ENCODE measurements at places on chromosomes 4 and X.

GRCh38 chr4:126874533-126874932 is 758.2 kb upstream of the INTU start:
- no peak for DNase-seq

- DNase-seq, result no peak
These were observed 26.9 kb upstream of the TMPRSS11B start for GRCh38 chr4:68272380-68272779.

DNA sequence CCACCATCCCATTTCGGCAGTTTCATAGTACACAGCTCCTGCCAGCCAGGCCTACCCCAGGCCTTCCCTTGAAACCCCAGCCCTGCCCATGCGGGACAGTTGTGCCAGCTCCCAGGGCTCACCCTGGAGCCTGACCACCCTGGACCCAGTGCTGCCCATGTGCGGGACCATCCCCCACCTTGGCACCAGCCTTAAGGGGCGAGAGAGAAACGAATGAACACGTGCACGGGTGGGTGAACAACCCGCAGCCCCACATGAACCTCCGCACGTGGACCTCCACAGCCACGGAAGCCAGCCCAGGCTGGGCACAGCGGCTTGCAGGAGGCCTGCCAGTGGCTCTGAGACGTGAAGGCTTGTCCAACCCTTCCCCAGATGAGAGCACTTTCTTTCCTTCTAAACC is 76.0 kb upstream of the MXD4 start:
- DNase-seq, result no peak

- no peak for DNase-seq
These were observed 131.7 kb downstream of the FAM53A start for GRCh38 chr4:1552451-1552850.

DNA sequence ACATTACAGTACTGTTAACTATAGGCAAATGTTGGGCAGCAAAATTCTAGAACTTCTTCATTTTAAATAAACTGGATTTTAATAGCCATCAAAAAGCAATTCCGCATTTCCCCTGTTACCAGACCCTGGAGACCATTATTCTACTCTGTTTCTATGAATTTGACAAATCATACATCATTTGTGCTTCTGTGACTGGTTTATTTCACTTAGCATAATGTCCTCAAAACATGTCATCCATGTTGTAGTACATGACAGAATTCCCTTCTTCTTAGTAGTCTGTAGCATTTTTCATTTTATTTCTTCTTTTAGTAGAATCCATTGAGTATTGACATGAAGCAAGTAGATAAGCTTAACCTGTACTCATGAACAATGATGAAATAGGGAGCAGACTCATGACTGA is 59.4 kb upstream of the PPP4R3C start:
- DNase-seq, result no peak

GRCh38 chr4:31595496-31595895 is 875.3 kb downstream of the PCDH7 start:
- DNase-seq, result no peak

DNA sequence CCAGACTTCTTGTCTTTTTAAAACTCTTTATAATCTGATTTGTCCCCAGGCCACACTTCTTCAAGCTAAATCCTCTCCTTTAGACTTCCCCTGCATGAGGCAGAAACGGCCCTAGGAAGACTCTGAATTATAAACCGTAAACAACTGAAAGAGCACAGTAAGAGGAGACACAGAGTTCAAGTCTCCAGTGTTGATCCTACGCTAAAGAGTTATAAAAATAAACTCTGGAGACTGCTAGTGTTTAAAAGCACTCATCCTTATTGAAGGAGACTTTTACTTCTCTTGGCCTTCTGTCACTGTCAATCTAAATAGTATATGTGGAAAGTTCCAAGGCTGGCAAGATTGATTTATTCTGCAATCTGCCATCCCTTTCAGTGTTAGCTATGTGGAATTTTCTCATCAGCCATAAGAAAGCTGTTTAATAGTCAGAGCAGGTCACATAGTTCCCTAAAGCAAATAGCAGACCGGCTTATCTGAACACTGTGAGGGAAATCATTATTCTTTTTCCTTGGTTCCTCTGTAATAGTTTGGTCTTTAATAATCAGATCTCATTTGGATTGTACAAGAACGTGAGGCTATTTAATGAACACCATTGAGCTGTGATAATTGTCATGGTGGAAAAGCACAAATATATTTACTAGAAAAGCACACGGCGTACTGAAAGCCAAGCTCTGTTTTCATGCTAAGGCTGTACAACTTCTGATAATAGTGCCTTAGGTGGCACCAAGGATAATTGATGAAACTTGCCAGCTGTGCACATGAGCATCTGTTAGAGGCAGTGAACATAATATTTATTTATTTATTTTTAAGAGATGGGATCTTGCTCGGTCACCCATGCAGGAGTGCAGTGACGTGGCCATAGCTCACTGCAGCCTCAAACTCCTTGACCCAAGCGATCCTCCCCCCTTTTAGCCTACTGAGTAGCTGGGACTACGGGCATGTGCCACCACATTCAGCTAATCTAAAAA is 157.7 kb downstream of the CEP135 start:
- DNase-seq, result no peak

DNA sequence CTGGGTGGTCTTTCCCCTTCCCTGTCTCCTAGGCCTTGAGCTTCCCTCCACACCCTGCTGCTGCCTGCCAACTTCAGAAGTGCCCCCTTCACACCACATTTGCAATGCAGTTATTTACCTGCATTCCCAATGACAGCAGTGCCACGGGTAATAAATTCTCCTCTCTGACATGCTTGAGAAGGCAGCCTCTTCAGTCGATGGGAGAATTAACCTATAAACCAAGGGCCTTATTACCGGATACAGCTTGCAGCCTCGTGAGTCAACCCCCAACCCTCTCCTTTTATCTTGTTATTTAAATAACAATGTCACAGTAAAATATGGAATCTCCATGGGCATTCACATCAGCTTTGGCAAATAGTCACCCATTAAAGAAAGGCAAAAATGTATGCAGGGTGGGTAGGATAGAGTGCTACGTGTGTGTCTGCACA is 34.7 kb upstream of the LGI2 start:
- DNase-seq, result no peak

- DNase-seq, result no peak
These were observed 178.4 kb upstream of the GPR101 start for GRCh38 chrX:137212078-137212632.

DNA sequence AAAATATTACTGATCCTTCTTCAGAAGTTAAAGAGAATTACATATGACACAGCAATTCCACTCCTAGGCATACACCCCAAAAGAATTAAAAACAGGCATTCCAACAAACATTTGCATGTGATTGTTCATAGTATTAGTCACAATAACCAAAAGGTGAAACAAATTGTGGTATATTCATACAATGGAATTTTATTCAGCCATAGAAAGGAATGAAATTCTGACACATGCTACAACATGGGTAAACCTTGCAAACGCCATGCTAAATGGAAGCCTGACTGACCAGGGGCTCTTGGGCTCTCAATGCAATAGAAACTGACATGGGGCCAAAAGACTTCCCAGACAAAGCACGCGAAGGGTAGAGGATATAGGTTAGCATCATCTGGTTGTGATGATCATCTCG is 62.1 kb upstream of the S100G start:
- DNase-seq, result no peak

DNA sequence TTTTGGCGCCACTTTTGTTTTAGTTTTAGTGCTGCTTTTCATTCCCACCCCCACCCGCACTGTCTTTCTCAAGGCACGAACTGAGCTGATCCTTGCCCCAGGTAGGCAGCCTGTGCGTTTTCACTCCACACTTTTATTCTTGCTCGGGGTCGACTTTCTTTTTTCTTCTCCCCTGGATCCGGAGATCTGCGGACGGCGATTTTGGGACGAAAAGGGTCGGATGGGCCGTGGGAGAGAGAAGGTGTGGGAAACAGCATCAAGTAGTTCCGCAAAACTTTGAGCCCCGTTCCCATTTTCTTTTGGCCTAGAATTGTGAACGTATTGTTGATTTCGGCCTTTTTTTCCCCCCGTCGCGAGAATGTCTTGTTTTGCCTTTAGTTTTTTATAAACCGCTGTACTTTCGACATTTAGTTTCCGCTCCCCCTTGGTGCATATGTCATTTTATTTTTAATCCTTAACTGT is 531 bp downstream of the STAG2 start:
- DNase-seq, result no peak

GRCh38 chr4:107712236-107712635 is 7.8 kb downstream of the PAPSS1 start:
- DNase-seq, result no peak

DNA sequence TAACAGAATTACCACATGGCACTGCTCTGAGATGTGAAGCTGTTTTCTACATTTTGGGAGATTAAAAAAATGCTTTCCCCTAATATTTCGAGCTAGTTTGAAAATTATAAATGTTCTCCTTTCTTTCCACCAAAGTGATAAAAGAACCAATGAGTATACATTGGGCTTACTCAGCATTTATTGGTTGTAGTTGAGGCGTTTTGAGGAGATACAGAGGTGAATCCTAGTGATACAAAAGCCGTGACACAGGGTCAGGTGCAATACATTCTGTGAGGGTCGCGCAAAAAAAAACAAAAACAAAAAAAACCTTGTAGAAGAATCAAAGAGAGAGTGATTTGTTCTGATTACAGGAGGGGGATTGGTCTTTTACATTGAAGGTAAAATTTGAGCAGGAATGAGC is 32.4 kb upstream of the CYP4V2 start:
- DNase-seq, result no peak

DNA sequence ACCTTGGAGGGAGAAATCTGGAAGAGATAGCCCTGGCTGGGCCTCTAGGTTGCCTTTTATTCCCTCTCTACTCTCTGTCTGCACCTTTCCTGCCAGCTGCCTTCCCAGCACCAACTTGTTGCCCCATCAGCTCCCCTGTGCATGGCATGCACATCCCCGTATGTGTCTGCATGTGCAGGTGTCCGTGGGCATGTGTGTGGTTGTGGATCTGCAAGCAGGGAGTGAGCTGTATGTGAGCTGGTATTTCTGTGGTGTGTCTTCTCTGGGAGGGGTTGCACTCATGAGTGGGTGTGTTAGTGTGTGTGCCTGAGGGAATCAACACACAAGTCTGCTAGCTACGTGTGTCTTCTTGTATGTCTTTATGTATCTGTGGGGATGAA is 9.9 kb downstream of the L1CAM start:
- no peak for DNase-seq

DNA sequence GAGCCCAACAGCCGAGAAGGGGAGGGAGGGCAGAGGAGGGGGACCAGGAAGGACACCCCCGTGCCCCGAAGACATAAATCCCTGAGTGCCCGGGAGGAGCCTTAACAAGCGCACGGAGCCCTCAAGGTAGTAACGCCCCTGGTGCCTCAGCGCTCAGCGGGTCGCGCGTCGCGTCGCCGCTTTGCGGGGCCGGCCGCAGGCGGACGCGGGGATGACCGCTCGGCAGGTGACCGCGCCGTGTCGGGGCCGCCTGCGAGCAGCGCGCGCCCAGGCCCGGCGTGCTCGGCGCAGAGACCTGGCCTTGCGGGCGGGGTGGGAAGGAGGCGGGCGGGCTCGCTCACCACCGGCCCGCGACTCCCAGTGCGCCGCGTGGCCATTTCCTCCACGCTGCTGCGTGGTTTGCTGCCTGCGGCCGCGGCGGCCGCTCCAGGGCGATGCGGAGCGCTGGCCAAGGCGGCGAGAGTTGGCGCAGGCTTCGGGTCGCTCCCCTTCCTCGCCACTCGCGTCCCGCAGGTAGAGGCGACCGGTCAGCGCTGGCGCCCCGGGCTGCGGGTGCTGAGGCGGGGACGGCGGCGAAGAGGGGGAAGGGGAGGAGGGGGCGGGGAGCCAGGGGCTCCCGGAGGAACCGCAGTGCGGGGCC is 632 bp downstream of the CCSER1 start:
- DNase-seq, result peak; percentile 80

DNA sequence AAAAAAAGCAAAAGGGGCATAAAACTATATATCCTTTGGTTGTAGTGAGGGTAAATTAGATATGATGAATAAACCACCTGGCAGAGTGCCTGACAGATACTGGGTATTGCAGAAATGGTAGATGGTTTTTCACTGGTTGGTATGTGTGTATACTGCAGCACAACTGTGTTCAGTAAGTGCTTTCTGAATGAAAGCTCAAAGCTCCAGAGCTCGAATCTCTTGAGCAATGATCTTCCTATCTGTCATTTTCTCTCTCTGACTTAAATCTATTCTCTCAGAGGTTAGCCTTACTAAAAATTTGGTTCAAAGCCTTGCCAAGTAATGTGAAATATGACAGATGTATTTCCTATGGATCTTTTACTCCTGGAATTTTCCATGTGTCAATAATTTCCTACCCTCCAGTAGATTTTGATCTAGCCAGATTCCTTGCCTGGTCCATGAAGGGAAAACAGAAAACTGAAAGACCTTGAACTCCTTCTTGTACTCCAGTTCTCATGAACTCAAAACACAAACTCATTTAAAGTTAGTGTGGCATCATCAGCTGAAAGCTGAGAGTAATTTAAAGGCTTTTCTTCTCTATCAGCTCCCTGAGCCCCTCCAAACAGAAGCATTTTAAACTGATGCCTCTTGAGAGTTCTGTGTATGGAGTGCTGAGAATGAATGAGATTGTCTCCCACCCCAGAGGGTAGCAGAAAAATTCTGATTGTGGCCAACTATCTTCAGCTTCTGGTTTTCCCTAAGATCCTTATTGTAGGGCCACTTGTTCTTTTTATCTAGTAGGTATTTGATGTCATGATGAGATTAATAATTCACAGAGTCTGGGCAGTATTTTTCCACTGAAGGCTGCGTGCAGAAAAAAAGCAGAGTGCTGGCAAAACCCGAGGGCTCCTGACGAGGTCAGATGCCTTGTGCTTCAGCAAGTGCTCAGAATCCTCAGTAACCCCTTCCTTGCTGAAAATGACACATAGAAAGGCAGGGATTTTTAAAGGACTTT is 363.4 kb upstream of the BOD1L1 start:
- DNase-seq, result no peak

GRCh38 chr4:55808632-55809031 is 11.0 kb upstream of the EXOC1L start:
- DNase-seq, result no peak

DNA sequence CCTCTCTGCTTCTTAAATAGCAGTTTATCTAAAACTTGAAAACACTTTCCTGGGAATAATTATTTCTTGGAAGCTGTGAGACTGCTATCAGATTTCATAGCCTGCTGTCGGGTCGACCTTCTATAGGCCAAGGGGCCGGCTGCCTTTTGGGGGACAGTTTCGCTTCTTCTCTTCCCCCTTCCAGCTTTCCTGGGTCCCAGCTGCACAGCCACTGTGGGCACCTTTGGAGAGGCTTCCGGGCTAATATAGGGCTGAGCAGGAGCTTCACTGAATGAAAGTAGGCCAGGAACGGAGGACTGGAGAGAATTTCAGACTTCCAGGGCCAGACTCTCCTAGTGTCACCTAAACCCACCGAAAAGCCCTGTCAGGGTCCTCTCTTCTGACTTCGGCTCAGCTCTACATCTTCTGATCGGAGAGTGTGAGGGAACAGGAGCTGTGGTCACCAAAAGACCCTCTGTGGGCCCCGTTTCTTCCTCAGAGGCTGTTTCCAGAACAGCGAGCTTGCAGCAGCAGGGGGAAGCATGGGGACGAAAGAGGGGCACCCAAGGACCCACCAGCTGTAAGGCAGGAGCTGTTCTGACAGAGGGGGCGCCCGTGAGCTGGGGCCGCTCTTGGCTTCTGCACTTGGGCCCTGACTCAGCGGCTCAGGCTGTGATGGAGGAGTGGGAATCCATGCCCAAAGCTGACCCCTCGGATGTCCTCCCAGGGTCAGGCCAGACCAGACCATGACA is 620.6 kb downstream of the BCOR start:
- no peak for DNase-seq

- no peak for DNase-seq
These were observed 66.8 kb downstream of the POLA1 start for GRCh38 chrX:24760363-24761000.

GRCh38 chr4:187602339-187603092 is 393.1 kb upstream of the ZFP42 start:
- no peak for DNase-seq

- no peak for DNase-seq
These were observed 1.5 kb upstream of the ASMTL start for GRCh38 chrX:1453951-1454785.

All from COR-L47 (cell line).